ENCODE measurements at places on chromosomes 6 and 20.

GRCh38 chr20:35988910-35989463, 20.6 kb downstream of the CNBD2 start:
- DNase-seq, result no peak

DNA sequence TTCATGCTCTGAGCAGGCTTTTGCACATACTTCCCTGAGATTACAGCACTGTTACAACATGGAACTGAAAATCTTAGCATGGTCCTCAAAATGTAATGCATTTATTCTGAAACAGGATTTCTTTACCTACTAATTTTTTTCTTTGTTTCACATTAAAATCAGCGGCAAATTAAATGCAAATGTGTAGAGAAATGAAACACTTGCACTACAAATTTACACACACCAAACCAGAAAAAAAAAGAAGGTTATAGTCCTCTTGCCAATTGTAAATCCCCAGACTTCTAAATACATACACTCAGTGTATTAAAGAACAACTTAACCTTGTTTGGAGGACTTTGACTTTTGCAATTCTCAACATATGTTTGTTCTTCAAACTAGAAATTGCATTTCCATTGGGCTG, 210.9 kb upstream of the TBX18 start:
- no peak for DNase-seq

DNA sequence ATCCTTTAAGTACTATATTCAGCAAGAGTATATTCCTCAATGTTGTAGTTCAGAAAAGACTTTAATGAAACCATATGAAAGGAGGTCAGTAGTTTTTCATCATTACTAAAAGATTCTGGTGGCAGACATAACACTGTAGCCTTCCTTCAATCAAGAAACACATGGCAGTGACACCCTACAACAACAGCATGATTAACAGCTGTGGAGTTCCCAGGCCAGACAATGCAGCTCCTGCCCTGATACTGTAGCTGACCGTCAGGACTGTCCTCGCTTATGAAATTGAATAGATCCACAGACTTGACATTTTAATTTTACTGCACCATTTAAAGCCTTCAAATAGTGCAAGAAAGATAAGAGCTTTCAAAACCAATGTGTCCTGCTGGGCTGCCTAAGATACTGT, 43.6 kb downstream of the USP45 start:
- DNase-seq, result no peak

- no peak for DNase-seq
These were observed 1.1 kb downstream of the TBXT start for GRCh38 chr6:166166314-166167257.

- DNase-seq, result no peak
These were observed 65.9 kb downstream of the BCAS1 start for GRCh38 chr20:54004445-54004844.

DNA sequence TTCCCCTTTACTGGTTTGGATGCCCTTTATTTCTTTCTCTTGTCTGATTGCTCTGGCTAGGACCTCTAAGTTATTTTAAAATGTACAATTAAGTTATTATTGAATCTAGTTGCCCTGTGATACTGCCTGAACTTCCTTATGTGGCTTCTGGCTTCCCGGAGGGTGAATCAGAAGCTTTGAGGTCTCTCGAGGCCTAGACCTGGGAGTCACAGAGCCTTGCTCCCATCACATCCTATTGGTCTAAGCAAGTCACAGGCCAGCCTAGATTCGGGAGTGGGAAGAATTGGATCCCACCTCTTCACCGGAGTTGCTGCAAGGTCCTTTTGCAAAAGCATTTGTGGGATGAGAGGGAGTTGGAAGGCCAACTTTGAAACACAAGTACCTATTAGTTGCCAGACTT, 15.2 kb downstream of the BCAS4 start:
- peak; percentile 32 for DNase-seq

DNA sequence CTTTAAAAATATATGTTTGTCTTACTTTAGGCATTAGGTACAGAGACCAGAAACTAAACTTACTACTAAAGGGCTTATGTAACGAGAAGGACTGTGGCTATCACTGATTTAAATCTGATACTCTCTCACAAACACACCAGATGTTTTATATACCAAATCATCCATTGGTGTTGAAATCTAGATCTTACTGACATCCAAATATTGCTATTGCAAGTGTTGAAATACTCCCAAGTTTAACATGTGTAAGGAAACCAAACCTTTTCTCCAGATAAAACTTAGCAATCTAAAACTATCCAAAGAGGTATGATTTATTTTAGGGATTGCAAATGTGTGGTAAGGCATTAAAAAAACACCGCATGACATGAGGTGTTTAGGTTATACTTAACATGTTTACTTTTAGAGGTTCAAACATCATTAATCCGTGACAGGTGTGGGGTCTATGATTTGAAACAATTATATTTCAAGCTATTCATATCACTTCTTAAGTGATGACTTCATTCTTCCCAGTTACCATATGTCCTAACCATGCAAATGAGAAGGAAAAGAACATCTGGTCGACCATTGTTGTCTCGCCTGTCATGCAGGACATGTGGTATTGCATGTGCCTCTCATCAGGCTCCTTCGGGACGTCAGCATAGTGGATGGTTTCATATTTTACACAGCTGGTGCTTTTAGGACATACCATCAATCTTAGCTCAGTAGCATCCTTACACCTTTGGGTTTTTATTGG, 168.3 kb upstream of the SPACA1 start:
- DNase-seq, result no peak

GRCh38 chr6:141988954-141989705, 143.6 kb upstream of the GJE1 start:
- peak; percentile 78 for DNase-seq

GRCh38 chr6:149843051-149843633, 21.0 kb downstream of the LRP11 start:
- DNase-seq, result no peak

DNA sequence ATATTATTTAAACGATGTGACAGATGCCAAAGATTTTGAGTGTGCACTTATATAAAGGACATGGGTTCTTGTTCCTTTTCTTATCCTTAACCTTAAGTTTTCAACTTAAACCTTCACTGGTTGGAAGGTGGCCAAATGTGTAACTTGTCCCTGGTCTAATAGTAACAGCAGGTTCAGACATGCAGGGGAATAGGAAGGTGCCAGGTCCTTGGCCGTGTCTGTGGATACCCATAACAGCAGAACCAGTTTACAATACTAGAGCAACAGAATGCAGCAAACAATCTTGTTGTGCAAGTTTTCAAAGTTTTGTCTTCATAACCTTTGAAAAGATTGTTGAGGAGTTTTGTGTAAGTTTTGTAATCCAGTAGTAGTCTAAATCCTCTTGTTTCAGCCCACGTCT, 4.4 kb downstream of the MYB start:
- DNase-seq, result no peak

DNA sequence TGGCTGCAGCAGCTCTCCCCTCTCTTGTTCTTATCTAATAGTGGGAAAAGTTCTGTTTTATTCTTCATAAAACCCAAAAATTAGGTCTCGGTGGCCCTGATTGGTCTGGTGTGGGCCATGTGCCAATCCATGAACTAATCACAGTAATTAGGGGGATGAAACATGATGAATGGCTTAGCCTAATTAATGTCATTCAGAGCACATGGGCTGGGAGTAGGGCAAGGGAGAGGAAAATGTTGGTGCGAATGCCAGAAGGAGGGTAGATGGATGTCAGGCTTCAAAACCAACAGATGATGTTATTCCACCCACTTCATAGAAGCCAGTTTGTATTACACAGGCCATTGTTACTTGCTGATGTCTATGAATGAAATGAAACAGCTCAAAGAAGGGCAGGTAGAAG, 46.5 kb downstream of the PLEKHG1 start:
- no peak for DNase-seq

DNA sequence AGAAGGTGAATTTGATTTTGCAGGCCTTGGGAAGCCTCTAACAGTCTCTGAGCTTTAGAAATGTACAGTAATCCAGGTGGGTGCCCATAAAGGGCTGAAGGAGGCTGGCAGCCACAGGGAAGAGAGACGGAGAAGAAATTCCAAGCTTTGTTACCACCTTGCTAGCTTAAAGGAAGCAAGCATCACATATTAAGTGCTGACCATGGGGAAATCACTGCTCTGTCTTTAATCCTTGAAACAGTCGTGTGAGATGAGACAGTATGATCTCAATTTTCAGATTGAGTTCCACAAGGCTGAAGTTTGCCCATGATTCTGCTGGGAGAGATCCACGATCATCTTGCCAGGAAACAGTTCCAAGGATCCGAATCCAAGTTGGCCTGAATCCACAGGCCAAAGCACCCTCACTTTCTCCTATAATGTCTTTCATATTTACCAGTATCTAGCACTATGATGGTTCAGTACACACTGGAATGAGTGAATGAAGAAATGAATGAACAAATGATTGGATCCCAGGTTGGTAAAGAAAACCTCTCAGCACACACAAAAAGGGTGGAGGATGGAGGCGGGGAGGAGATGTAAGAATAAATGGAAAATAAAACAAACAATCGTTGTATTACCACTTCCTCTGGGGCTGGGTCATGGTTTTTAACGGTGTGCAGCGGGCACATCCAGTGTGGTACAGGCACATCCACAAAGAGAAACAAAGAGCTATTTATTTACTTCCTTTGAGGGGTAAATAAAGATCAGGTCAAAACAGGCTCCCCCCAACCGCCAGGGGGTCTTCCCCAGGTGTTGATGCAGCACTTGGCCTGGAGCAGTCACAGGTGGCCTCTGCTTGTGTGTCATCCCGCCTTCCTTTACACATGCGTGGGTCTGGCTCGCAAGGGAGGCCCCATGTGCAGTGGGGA, 28.2 kb upstream of the TAF8 start:
- DNase-seq, result peak; percentile 55

DNA sequence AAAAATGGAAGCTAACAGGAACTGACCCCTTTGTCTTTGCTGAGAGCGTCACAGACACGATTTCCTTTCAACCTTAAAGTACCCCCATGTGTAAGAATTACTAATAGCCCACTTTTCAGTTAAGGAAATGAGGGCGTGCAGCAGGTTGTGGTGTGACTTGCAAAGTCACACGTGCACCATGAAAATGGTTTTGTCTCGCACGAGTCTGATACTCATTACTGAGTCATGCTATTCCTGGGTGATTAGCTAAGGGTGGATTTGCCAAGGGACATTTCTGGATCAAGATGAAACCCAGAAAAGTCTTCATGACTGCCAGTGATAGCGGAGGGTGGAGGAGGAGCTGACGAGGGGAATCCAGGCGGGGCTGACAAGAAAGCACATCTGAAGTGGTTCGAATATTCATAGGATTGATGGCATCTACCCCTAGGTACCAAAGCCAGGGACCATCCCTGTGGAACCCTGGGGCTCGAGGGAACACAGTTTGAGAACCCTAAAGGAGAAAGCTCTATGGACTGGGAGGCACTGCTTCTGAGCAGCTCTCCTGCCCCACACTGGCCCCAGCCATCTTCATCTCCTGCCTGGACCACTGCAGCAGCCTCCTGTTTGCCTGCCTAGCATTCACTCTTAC, 12.1 kb upstream of the NFATC2 start:
- DNase-seq, result peak; percentile 87

DNA sequence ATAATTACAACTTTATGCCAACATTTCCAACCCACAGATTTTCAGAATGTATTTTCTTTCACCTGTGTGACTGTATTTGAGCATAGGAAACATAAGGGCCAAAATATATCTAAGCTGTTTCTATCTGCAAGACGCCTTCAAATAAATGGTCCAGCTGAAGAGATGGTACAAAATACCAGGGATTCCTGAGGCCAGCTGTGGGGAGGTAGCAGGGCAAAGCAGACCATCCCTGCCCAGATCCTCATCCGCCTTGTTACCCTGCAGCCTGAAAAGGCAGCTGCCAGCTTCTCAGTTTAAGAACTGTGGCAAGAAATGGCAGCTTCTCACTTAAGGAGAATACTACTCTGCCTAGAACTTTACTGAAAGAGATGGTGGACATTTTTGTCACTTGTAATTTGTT, 143.3 kb downstream of the KHDC1L start:
- no peak for DNase-seq

DNA sequence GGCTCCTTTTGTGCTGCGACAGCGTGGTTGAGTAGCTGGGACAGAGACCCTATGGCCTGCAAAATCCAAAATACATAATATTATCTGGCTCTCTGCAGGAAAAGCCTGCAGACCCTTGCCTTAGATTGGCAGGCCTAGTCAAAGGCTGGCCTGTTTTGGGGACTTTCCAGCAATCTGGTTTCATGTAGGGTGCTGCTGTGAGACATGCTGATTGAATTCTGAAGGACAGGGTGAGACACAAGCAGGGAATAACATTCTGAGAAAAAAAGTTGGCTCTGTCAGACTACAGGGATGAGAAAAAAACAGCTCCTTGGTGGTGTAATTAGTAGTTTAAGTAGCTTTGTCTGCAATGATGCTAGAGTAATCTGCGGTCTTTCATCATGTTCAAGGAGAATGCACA, 402.7 kb upstream of the AGPAT4 start:
- DNase-seq, result no peak
